Activated CD4-positive, alpha-beta T cell treated with anti-CD3 and anti-CD28 coated beads, Interleukin-2, amount 10 ng/mL, durations not matched to agents 7 days and 5 days (primary cell): ENCODE measurements at places on chromosomes 5 and 9. TPM values are rescaled to one million over a fixed set of nuclear protein-coding genes. Genes with fewer than 3 reads are reported as not detected.
A peak's percentile ranks its signal among the peaks of the same experiment; 100 is the strongest.

DNA sequence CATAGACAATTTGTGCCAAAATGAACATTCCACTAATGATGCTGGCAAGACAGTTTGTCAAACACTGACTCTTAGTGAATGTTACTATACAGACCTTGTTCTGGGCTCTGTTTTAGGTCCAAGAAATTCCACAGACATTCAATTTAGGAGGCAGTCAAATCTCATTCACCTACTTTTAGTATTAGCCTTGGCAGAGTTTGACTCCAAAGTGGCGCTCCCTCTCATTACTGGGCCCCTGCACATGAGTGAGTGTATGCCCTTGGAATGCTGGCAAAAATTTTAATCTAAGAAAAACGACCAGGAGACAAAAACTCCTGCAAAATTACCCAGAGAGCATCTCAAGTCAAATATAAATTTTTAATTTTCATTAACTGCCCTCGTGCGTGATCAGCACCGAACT is 94.9 kb upstream of the SLC27A6 start:
- H3K4me3 ChIP-seq: no peak overlapping the region
- no peaks in the 10 kb centered on the region for H3K36me3 ChIP-seq
- no peaks in the 10 kb centered on the region for H3K4me1 ChIP-seq
- H3K27me3 ChIP-seq: no peaks in the 10 kb centered on the region

The IRX2 gene
- not detected for total RNA-seq

GRCh38 chr5:41519801-41520200 is 9.4 kb upstream of the PLCXD3 start:
- H3K4me3 ChIP-seq: no peak overlapping the region
- DNase-seq: no peak
- H3K36me3 ChIP-seq: no peaks in the 10 kb centered on the region
- no peak overlapping the region for H3K27ac ChIP-seq
- H3K27me3 ChIP-seq: no peaks in the 10 kb centered on the region

The IL9 gene
- not detected for total RNA-seq

DNA sequence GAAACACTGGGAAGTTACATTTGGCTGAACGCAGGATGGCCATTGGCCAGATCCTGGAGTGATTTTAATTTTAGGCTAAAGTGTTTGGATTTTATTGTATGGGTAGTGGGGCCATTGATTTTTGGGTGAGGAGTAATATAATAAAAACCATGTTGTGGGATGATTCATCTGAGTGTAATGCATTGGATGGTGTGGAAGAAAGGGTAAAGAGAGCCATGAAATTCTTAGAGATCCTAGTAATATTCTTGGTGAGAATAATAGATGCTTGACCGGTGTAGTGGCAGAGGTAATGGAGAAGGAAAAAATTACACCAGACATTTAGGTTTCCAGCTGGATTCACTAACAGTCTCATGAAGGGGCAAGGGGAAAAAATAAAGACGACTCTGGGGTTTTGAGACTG is 158.1 kb downstream of the NPR3 start:
- no peaks in the 10 kb centered on the region for H3K27me3 ChIP-seq
- no peak overlapping the region for H3K4me3 ChIP-seq
- no peak overlapping the region for H3K27ac ChIP-seq

- DNase-seq: no peak
- H3K36me3 ChIP-seq: peaks cover 53% of the 10 kb centered on the region
- peak overlapping the region; percentile 69 for H3K27ac ChIP-seq
- no peaks in the 10 kb centered on the region for H3K27me3 ChIP-seq
- H3K4me1 ChIP-seq: peaks cover 92% of the 10 kb centered on the region
These were observed 302.5 kb downstream of the MLLT3 start for GRCh38 chr9:20319641-20320337.

- H3K4me3 ChIP-seq: no peak overlapping the region
- H3K4me1 ChIP-seq: no peaks in the 10 kb centered on the region
- no peaks in the 10 kb centered on the region for H3K27me3 ChIP-seq
- no peak for DNase-seq
These were observed 111.0 kb downstream of the DPYSL3 start for GRCh38 chr5:147398860-147399259.

DNA sequence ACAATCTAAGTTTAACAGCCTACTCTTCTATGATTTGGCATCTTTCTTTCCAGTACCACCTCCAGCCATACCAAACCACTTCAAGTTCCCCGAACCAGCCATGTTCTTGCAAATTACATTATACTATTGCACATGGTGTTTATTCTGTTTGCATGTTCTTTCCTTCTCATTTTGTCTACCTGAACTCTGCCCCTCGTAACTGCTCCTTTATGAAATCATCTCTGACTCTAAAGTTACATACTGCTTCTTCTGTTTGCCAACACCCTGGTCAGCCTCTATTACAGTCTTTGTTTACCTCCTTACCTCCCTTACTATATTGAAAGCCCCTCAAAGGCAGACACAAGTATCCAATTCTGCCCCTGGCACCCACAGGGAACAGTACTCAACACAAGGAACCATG is 6.0 kb downstream of the PPP6C start:
- H3K4me3 ChIP-seq: no peak overlapping the region
- H3K27ac ChIP-seq: no peak overlapping the region
- H3K27me3 ChIP-seq: no peaks in the 10 kb centered on the region
- peaks cover 50% of the 10 kb centered on the region for H3K4me1 ChIP-seq

The ARHGEF37 gene
- 0.52 TPM for total RNA-seq

- no peak overlapping the region for H3K27ac ChIP-seq
- H3K4me3 ChIP-seq: no peak overlapping the region
- H3K4me1 ChIP-seq: no peaks in the 10 kb centered on the region
- DNase-seq: no peak
- H3K27me3 ChIP-seq: no peaks in the 10 kb centered on the region
These were observed 483.0 kb downstream of the SEMA5A start for GRCh38 chr5:9062873-9063272.

- no peak overlapping the region for H3K27ac ChIP-seq
- H3K27me3 ChIP-seq: no peaks in the 10 kb centered on the region
- DNase-seq: no peak
These were observed 293.2 kb upstream of the CLINT1 start for GRCh38 chr5:158152136-158152535.

DNA sequence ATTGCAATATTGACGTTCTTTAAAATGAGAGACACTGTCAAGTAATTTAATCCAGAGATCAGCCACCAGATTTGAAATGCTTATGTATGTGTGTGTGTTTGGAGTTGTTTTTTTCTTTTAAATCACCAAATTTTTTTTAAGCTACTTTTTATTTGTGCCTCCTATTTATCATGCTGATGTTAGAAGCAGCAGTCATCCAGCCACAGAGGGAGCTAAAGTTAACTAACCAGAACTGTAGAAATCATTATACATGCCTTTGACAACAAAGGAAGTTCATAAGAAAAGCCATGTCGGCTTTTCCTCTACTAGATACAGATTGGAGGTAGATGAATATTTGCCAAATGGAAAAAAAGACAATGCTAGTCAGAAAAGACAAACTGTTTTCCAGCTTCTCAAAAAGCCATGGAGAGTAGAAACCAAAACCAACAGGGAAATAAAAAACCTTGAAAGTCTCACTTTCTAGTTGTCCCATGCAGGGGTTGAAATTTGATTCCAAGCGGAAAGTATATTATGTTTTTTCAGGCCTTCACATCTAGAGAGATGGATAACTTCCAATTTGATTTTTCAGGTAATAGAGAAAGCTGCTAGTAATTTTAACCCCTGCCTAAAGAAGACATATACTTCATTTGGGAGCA is 4.5 kb downstream of the PURA start:
- peaks cover 51% of the 10 kb centered on the region for H3K4me1 ChIP-seq
- H3K36me3 ChIP-seq: peaks cover 18% of the 10 kb centered on the region
- DNase-seq: no peak
- no peaks in the 10 kb centered on the region for H3K27me3 ChIP-seq
- no peak overlapping the region for H3K4me3 ChIP-seq

DNA sequence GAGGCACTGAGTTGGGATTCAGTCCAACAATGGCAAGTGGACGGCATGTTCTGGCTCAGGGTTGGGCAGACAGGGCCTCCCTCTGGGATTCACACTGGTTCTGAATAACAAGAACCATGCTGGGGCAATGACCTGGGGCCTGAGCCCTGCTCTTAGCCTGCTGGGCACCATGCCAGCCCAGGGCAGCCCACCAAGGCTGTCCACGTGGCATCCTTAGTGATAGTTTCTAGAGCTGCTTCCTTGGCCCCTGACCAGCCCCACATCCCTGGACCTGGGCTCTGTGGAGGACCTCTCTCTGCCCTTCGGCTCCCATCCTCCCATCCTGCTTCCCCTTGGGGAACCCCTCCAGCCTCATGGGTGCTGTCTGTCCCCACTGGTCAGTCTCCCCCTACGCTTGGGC is 22.3 kb upstream of the OLFM1 start:
- H3K27ac ChIP-seq: no peak overlapping the region
- no peaks in the 10 kb centered on the region for H3K36me3 ChIP-seq
- H3K27me3 ChIP-seq: no peaks in the 10 kb centered on the region
- no peak for DNase-seq
- no peaks in the 10 kb centered on the region for H3K4me1 ChIP-seq
- no peak overlapping the region for H3K4me3 ChIP-seq
